ENCODE measurements at places on chromosomes 4 and X.

DNA sequence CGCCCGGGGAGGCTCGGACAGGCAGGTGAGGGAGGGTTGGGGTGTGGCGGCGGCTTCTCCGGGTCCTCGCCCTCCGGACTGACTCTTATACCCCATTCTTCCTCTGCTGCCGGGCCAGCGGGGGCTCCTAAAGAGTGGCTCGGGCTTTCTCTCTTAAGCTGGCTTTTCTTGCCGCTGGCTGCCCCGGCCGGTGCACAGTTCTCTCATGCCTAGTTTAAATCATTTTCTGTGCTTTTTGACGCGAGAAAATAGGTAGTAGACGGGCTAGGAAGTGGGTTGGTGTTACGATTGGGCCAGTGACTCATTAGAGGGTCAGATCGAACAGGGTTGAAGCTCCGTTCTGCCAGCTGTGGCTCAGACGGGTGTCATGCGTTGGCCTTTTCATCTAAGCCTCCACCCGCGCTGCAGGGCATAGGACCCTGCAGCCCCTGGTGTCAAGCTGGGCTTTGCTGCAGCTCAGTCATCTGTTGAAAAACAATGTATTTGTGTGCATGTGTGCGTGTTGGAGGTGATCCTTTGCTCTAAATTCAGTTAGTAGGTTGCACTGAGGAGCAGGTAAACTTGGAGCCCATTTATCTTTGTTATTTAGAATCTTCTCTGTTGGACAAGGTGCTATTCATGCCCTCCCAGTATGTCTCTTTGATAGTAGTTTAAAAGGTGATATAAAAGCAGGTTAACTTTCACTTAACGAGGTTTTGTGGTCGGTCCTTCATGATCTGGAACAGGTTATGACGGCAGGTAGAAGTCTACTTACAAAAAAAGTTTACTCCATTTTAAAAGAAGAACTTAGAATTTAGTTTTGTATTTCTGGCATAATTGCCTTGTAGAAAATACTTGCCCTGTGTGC is 802 bp downstream of the BMP2K start:
- peak; percentile 80 for DNase-seq

DNA sequence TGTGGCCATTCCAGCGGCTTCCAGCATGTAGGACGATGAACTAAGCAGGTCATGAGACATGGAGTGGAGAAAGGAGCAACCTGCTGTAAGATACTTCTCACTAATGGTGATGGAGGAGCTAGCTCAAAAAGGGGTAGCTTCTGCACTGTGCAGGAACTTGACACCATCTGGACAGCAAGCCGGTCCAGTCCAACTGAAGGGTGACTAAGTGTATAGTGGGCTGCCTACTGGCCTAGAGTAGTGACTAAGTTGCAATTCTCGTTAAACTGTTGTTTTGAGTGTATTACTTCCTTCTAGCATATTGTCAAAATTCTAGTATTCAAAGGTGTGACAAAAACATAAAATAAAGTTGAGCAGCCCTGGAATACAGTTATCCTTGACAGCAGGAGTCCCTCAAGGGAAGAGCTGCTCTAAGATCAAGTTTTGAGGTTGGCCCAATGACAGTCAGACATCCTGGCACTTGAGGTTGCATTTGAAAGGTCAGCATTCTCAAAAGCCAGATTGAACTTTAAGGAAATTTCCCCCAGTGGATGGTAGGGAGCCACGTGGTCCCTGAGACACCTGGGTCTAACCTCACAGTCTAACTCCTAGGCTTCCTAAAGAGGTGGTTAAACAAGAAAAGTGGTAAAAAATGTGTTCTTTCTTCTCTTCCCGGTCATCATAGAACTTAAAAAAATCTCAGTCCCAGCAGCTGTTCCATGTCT is 8.0 kb downstream of the CETN2 start:
- DNase-seq, result no peak

DNA sequence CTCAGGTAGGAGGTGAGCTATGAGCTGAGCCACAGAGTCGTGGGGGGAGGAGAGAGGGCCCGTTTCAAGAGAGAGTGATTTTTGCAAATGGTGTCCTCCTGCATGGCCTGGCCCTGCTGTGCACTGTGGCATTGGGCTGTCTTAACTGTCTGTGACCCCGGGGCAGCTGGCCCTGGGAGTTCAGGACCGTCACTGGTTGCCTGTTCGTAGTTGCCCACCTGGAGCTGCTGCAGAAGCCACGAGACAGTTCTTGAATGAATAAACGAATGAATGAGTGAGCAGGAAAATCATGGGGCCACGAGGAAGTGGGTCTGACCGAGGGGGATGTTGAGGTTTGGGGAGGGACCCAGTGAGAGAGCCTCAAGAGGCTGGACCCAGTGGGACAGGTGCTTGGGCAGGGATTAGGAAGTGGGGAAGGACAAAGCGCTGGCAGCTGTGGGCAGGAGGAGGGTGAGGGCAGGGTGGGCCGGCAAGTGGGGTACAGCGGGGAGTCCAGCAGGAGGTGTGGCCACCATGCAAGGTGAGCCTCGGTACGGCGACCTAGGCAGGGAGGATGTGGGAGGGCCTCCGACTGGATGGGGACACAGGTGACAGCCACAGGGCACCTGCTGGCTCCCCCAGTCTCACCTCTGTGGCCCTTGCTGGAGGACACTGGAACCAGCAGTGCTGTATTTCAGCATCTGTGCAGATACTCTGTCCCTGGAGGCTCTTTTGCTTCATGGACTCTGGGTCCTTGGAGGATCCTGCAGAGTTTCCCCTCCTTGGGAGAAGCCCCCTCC is 10.2 kb downstream of the RGS12 start:
- peak; percentile 69 for DNase-seq

- DNase-seq, result no peak
These were observed 99.7 kb downstream of the MMRN1 start for GRCh38 chr4:89994176-89994873.

DNA sequence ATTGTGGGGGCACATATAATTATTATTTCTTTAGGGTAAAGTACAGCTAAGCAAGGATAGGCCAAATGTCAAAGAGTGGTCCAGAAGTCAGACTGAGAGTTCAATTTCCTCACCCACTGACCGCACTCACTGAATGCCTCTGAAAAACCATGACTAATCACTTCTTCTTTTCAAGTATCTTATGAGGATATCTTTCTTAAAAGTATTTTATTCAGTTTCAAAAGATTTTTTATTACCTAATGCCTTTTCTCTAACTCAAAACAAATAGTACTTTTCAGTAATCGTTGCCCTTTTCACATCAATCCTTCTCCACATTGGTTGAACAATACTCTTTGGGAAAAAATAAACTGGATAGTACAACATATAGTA is 61.7 kb upstream of the CAMK2D start:
- DNase-seq, result no peak

- no peak for DNase-seq
These were observed 22.8 kb downstream of the MSN start for GRCh38 chrX:65690057-65690855.

DNA sequence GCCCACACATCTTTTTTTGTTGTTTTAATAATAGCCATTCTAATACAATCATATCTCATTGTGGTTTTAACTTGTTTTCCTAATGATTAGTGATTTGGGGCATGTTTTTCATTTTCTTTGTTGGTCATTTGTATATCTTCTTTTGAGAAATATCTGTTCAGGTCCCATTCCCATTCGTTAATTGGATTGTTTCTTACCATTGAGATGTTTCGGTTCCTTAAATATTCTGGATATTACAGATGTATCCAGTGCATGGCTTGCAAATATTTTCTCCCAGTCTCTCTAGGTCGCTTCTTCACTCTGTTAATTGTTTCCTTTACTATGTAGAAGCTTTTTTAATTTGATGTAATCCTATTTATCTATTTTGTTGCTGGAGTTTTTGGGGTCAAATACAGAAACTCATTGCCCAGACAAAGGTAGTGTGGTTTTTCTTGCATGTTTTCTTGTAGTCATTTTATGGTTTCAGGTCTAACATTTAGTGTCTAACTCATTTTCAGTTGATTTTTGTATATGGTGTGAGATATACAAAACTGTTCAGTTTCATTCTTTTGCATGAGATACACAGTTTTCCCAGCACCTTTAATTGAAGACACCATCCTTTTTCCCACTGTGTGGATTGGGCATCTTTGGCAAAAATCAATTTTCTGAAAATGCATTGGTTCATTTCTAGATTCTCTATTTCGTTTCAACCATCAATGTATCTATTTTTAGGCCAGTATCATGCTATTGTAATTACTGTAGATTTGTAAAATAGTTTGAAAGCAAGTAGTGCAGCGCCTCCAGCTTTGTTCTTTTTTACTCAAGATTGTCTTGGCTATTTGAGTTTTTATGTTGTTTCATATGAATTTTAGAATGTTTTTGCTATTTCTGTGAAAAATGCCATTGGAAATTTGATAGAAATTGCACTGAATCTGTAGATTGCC is 195.9 kb downstream of the SCFD2 start:
- no peak for DNase-seq

DNA sequence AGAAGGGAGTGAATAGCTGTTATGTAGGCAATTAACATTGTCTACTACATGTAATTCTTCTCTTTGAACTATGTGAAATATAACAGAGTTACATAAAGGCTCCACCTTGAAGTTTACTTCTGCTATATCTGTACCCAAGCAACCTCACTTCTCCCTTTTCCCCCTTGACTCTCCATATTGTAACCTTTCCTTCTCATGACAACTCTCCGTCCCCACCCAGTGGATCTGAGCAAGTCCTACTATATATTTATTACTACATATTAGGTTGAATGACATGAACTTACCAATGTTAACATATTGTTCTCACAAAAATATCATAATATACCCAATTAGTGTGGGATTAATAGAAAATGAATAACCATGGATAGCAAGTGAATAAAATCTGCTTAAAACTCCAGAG is 93.2 kb upstream of the ATP8A1 start:
- peak; percentile 60 for DNase-seq

GRCh38 chrX:103886624-103887023 is 54.6 kb upstream of the RAB9B start:
- DNase-seq, result no peak

DNA sequence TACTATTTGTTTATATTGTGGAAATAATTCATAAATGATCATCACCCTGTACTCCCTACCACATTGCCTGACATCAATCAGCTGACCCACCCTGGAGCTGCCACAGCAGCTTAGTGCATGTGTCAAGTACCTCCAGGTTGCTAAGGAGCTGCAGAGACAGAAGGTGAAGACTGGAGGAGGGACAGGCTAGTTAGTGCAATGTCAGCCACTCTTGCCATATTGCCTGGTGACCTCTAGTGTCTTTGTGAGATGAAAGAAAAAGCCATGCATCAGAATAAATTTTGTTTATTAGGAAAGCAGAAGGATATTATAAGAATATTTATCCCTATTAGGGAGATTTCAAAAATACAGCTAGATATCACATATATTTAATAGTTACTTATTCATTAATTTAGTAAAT is 243.9 kb upstream of the FAT4 start:
- no peak for DNase-seq

- peak; percentile 75 for DNase-seq
These were observed 145.6 kb upstream of the RBPJ start for GRCh38 chr4:26175006-26175786.
